NCI-H2107 (cell line): ENCODE measurements at places on chromosomes 13 and 19.

DNA sequence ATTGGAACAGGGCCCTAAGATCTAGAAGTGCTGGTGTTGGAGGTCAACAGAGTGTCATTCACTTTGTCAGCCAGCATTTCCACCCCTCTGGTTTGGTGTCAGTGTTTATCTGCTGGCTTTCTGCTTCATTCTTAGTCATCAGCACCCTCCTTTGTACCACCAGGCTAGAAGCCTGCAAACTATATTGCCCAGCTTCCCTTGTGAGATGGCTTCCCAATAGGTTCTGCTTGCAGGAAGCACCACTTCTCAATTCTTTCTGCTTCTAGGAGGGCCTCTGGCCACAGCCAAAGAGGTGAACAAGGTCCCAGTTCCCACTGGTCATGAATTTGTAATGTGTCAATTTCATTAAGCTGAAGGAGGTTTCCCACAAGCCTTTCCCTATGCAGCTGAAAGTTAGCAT is 36.4 kb upstream of the CALM3 start:
- no peak for DNase-seq

DNA sequence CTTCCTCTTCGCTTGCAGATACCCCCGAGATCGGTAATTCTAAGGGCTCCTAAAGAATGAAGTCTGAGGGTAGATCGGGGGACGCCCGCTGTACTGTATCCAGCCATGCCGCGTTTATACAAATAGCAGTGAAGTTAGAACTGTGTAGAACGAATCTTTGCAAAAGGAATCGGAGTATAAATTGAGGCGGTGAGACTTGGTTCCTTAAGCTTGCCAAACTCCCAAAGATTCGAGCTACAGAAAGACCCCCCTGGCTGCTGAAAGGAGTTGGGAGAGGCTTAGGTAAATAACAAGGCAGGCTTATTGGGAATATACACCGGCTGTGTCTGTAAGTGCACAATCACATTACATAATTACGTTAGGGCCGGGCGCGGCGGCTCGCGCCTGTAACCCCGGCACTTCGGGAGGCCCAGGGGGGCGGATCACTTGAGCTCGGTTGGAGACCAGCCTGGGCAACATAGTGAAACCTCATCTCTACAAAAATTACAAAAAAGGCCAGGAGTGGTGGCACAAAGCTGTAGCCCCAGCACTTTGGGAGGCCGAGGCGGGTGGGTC is 12.2 kb downstream of the TMEM160 start:
- DNase-seq, result no peak

GRCh38 chr19:6279620-6279930 is 200 bp downstream of the MLLT1 start:
- no peak for DNase-seq

- no peak for DNase-seq
Measured at GRCh38 chr13:110215606-110216005, 91.4 kb downstream of the COL4A1 start.

GRCh38 chr19:52734331-52734892 is 432 bp downstream of the ZNF611 start:
- no peak for DNase-seq

DNA sequence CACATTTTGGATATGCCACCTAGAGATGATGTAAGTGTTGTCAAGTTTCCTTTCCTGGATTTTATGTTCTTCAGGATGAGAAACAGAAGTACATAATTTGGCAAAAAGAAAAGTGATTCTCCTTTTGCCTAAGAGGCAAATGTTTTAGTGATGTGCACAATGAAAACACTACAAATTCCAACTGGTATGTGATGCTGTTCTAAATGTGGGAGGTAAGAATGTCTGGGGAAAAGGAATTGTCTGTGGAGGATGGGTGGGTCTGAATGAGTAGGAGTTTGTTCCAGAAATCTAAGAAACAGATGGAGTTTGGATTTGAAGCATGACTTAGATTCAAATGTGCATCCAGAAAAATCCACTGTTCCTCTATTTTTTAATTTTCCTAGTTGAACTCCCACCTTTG is 473.6 kb upstream of the SPRY2 start:
- no peak for DNase-seq

GRCh38 chr13:97369261-97369893 is 64.6 kb upstream of the RAP2A start:
- no peak for DNase-seq
